NCI-H1436 (cell line): ENCODE measurements at places on chromosomes 5 and 9.

DNA sequence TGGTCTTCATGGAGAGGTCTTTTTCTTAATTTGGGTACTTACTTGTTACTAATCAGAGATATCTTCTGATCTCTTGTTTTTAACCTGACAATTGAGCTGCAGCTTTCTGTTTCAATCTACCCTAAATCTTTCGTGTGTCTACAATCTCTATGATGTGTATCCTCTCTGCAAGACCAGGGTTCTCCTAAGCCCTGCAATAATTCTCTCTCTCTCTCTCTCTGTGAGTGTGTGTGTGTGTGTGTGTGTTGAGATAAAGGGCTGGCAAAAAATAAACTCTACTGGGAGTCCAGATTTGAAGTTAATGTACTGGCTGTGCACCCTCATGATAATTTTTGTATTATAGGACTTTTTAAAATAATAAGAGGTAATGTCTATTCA lies 57.8 kb upstream of the FBXL7 start:
- no peak for DNase-seq

GRCh38 chr5:43772764-43773477 lies 169.9 kb downstream of the NNT start:
- DNase-seq: no peak

- no peak for DNase-seq
Observed at GRCh38 chr5:66232706-66233445, 88.8 kb downstream of the SREK1 start.

- DNase-seq: no peak
Observed at GRCh38 chr5:140084541-140084940, 29.4 kb upstream of the PURA start.

DNA sequence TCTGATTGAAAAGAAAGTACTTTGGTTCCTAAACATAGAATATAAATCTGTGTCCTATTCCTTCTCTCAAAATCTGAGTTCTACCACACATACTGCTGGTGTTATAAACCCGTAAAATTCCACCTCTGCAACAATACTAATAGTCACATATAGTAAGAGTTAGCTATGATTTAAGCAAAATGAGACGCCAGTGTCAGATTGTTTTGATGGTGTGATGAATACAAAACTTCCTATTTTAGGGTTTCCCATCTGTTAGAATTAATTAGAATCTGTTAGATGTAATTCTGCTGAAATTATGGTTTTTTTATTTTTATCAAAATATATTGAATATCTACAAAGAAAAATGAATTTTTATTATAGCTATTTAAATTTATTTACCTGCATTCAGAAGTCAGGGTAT lies 26.7 kb downstream of the ARSK start:
- no peak for DNase-seq
